ENCODE measurements at places on chromosomes 1 and 21. TPM values are rescaled to one million over a fixed set of nuclear protein-coding genes. Genes with fewer than 3 reads are reported as not detected.

The MX1 gene
- 6.6 TPM for total RNA-seq

The SPRR1B gene
- not detected for total RNA-seq

The CDC42SE1 gene
- 22.7 TPM for total RNA-seq

The TNFRSF25 gene
- total RNA-seq: 3.9 TPM

The IFT25 gene
- total RNA-seq: 22.8 TPM

The THEM5 gene
- total RNA-seq: not detected

The SEMA6C gene
- total RNA-seq: 2.8 TPM

The OR14K1 gene
- not detected for total RNA-seq

The KIF14 gene
- 0.44 TPM for total RNA-seq

The RGS18 gene
- not detected for total RNA-seq

The SPATA1 gene
- not detected for total RNA-seq

The IQCC gene
- 0.87 TPM for total RNA-seq

The OR2L5 gene
- not detected for total RNA-seq

The OR2T29 gene
- not detected for total RNA-seq

The LEFTY2 gene
- total RNA-seq: not detected

The CFAP298 gene
- 20.2 TPM for total RNA-seq

Measured in cardiac ventricle fibroblast (primary cell).